Right renal pelvis (tissue), 4 donors: ENCODE measurements at places on chromosomes 11 and 22. TPM values are rescaled to one million over a fixed set of nuclear protein-coding genes. Genes with fewer than 3 reads are reported as not detected.

The APOBEC3B gene
- 8.4 TPM for polyA plus RNA-seq

The POTEH gene
- polyA plus RNA-seq: not detected

- no peak for DNase-seq
These were observed 218.9 kb upstream of the ISX start for GRCh38 chr22:34847072-34847471.

- DNase-seq: no peak
These were observed 85.0 kb upstream of the EED start for GRCh38 chr11:86159581-86159891.

DNA sequence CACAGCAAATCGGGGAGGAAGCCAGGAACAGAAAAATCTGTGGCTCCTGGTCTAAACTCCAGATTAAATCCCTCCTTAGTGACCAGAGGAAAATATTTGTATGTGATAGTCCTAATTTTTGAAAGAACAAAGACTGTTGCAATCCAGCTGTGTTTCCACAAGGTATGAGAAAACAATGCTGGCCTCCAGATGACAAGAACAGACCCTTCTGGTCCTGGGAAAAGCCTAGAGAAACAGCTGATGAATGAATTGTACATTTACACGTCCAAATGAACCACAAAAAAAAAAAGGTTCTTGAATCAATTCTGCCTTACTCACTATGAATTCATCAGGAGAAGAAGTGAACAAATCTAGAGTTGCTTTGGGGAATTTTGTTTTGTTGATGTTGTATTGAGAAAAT is 63.7 kb downstream of the ETS1 start:
- no peak for DNase-seq

DNA sequence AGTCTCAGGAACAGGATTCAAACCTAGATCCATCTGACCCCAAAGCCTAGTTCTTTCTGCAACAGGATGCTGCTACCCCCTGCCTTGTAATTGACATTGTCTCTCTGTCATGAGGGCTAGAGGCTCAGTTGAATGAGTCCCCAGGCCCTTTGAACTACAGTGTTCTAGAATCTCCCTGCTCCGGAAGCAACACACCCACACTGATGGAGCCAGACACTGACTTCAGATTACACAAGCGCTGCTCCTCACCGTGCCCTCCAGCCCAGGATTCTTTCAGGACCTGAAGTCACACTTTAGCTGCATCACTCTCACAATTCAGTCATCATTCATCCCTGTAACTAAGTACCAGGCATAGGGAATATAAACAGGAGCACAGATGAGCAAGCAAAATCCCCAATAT is 69.6 kb downstream of the RAB30 start:
- no peak for DNase-seq
